RCC 7860 (cell line): ENCODE measurements at places on chromosomes 3 and 15.
A peak's percentile ranks its signal among the peaks of the same experiment; 100 is the strongest.

DNA sequence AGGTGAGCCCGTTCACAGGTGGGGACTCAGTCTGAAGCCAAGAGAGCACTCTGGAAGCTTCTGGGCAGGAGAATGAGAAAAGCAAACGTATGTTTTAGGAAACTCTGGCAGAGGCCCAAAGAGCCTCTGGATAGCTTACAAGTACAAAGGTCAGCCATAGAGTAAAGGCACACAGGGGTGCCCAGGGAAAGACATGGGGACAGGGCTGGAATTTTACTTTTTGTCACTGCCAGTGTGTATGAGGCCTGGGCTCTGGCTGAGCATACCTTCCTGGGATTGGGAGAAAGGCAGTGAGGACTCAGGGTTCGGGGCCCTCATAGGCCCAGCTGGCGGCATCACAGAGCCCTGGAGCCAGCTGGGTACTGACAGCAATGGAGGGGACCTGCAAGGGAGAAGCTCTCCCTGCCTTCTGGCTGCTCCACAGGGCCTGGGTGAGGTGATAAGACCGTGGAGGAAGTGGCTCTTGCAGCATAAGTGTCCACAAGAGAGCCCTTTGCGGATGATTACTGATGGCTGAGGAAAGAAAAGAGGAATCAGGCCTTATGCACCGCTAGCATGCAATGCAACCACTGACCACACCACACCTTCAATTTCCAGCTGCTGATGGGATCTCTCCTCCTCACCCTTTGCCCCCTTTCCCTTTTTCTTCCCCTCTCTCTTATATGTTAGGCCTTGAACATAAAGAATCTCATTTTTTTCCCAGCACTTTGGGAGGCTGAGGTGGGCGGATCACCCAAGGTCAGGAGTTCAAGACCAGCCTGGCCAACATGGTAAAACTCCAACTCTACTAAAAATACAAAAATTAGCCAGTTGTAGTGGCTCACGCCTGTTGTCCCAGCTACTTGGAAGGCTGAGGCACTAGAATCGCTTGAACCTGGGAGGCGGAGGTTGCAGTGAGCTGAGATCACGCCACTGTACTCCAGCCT is 25.1 kb upstream of the BCL2L10 start:
- DNase-seq: no peak

DNA sequence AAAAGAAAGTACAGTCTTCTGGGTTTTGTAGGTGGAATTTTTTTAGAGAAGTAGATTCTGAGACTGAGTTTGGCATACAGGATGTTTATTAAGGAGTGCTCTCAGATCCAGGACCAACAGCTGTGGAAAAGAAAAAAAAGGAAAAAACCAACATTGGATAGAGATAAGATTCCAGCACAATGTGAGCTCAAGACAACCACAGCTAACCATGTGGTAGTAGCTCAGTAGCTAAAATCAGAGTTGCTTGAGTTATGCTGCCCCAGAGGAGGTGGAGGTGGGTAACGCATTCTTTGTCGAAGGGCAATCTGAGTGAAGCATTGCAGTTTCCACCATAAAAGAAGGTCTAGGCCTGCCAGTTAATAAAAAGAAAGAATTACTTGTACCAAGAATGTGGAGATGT is 904.3 kb downstream of the NSUN3 start:
- DNase-seq: no peak

GRCh38 chr3:183301937-183302580 is 49.0 kb downstream of the B3GNT5 start:
- no peak for DNase-seq

DNA sequence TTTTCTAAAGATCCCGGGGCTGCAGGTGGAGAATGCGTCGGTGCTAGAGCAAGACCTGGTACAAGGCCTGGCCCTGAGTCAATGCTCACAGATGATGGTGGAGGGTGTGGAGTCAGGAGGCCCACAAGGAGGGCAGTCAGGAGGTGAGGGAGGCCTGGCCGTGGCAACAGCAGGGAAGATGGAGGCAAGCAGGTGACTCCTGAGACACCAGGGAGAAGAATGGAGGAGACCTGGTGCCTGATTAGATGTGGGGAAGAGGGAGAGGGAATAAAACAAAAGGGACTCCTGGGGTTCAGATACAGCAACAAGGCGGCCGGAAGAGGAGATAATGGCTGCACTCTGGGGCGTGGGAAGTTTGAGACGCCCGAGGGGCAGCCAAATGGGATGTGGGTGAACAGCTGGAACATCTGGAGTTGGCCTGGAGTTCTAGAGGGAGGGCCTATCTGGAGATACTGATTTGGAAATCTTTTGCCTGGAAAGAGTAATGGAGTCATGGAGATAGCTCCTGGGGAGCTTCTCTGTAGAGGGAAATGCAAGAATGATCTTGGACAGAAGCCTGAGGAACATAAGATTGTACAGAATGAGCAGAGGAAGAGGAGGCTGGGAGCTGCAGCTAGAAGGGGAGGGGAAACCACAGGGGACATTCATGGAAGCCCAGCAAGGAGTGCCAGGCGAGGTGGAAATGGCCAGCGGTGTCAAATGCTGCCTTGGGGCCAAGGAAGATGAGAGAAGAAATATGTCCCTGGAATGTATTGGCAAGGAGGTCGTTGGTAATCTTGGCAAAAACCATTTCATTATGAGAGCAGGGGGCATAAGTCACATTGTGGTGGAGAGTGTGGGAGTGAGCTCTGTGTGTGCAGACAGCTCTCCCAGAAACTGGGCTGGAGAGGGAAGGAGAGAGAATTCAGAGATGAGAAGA is 67.5 kb upstream of the CORO2B start:
- DNase-seq: no peak

DNA sequence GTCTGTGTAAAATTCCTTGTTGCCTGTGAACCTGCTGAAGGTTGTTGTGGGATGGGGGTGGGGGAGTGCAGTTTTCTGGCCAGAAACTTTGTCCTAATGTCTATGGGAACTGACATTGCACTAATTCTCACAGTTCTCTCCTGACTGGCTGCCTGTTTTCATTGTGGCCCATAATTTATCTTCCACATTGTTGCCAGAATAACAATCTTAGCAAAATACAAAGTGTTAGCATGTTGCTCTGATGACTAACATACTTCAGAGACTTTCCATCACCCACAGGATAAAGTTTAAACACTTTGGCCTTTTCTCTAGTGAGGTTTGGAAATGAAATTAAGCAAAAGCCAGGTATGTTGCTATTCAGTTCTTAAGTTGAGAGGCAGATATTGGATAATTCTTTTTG is 81.4 kb upstream of the TBC1D5 start:
- DNase-seq: no peak

- no peak for DNase-seq
These were observed 20.2 kb upstream of the THUMPD3 start for GRCh38 chr3:9342696-9343095.

- DNase-seq: no peak
These were observed 43.3 kb downstream of the CCNB2 start for GRCh38 chr15:59148153-59148833.

GRCh38 chr3:4584456-4585249 is 91.5 kb downstream of the ITPR1 start:
- DNase-seq: no peak

DNA sequence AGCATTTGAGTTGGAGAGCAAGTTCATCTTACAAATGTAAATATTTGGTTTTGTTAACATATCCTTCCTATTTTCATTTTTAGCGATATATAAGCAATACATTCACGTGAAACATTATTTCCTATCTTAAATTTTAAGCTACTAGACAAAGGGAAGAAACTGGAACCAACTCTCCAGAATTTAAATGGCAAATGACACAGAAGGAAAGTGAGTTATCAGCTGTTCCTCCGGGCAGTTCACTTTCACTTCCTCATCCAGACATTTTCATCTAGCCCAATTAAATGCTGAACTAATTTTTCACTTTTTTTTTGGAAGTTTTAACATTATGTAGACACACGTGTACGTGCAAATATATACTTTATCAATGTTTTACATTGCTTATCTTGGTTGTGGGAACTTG is 58.7 kb downstream of the MORC1 start:
- no peak for DNase-seq

GRCh38 chr3:41331041-41331440 is 131.7 kb downstream of the CTNNB1 start:
- no peak for DNase-seq

DNA sequence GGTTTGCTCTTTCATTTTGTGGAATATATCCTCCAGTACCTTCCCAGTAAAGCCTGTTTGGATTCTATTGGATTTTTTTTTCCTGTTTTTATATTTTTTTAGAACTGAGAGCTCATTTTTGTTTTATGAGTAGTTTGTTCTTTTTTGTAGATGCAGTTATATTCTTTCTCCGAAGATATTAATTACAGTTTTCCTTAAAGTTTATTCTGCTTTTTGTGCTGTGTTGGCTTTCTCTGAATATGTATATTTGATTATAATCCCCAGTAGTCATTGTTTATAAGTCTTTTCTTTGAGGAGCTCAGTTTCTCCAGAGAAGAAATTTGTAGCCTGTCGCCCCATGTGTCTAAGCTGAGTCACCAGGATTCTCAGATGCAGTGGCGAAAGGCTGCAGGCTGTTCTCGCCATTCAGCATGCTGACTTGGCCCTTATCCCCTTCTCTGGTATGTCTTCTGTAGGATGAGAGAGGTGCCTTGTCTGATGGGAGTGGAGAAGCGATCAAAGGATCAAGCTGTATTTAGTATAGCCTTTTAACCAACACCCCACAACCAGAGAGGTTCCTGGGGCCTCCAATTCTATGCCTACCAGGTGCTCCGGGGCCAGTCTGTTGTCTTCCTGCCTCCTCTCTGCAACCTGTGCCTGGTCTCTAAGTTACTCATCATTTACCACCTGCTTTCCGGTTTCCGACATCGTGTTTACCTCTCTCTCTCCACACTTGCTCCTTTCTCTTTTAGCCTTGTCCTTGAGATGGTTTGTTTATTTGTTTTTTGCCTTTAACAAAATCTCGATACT is 31.7 kb upstream of the MFSD1 start:
- peak; percentile 11 for DNase-seq

DNA sequence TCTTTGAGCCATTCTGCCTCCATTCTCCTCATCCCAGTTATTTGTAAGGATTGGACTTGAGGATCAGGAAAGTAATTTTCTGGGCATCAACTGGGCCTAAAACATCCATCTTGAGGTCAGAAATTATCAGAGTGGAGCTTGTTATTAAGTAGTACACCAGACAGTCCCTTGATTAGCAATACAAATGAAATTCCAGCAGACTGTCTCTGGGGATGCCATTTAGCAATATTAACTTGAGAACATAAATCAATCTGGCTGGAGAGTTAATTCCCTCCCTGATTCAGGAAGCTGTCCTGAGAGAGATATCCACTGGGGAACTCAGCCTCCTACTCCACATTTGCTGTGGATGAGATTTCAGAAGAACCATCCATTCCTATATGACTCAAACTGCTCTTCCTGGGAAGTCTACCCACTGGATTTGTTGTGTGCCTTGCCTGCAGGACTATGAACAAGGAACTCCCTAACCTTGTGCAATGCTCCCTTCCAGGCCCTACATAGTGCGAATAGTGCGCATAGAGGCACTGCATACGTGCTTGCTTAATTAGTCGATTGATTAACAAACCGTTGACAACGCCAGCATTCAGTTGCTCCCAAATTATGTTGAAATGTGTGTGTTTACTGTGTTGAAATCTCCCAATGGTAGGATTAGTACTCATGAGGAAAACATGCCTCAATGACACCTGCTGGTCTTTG is 36.1 kb upstream of the MTMR14 start:
- no peak for DNase-seq

DNA sequence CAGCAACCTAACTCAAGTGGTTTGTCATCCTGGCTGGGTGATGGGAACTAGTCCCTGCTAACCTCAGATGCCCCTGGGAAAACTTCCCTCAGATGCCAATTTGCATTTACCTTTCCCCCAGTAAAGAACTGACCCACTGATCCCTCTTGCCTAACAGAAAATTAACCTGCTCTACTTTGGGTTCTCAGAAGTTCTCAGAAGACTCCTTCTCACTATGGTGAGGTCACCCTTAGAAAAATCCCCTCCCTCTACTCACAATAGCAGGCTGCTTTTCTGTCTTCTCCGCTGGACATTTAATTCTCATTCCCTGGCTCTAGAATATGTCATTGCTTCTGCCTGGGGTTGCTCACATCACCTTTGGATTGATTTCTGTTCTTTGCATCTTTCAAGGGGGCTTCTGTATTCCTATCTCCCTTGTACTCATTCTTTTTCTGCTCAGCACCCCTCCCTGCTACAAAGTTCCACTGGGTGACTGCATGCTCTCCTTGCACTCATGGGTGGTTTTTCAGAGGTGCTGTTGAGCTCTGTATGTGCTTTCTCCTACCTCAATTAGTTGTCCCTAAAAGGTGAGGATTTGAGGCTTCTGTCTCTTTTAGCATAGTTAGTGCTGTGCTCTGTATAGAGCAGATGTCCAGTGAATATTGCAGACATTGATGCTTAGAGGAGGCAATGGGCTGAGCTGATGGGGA is 869 bp downstream of the PLA1A start:
- DNase-seq: no peak

DNA sequence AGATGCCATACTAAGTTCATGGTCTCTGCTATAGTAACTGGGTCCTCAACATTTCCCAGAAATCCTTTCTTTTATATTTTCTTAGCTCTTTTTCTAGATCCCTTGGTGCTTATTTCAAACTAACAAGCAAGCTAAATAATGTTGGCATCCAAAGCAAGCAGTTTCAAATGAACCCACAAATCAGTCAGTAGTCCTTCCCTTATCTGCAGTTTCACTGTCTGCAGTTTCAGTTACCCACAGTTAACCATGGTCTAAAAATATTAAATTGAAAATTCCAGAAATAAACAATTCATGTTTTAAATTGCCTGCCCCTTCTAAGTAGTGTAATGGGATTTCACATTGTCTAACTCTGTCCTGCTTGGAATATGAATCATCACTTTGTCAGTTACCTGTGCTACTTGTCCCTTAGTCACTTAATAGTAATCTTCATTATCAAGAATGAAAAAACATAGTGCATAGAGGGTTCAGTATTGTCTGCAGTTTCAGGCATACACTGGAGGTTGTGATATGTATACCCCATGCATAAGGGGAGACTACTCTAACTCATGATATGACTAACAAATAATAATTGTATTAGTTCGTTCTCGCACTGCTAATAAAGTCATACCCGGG is 633.7 kb downstream of the MECOM start:
- peak; percentile 18 for DNase-seq

GRCh38 chr3:136988651-136989050 is 30.9 kb downstream of the IL20RB start:
- DNase-seq: no peak

- peak; percentile 93 for DNase-seq
These were observed 134.0 kb upstream of the IL12A start for GRCh38 chr3:159854500-159855124.
